ENCODE measurements at places on chromosomes 4 and X.

DNA sequence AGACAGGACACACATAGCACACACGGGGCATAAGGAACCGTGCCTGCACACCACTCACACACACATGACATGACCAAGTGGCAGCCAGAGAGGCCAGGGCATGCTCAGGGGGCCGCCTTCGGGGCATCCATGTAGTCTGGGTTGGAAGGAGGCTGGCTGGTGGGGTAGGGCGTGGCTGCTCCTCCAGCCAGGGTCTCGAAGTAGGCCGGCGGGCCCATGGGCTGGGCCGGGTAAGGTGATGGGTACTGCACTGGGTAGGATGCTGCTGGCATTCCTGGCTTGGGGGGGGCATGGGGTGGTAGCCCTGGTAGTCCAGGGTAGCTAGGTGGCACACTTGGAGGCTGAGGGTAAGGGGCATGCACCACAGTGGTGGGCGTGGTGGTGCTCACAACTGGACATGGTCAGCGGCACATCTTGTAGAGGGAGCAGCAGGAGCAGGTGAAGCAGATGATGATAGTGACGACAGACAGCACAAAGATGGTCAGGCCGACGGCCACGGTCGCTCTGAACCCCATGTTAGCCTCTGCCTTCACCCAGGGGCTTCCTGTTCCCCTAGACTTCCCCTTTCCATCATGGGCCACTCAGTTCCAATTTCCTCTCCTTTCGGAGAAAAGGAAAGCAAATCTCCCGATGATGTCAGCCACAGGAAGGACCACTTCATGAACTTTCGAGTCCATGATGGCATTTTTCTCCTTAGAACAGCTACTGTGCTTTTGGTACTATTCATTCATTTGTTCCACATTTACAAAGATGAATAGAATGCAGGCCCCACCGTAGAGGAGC lies 10.9 kb upstream of the DDX3X start:
- DNase-seq, result no peak

GRCh38 chr4:81639248-81639647 lies 167.5 kb upstream of the RASGEF1B start:
- no peak for DNase-seq

GRCh38 chrX:39905538-39905891 lies 192.2 kb downstream of the BCOR start:
- no peak for DNase-seq

DNA sequence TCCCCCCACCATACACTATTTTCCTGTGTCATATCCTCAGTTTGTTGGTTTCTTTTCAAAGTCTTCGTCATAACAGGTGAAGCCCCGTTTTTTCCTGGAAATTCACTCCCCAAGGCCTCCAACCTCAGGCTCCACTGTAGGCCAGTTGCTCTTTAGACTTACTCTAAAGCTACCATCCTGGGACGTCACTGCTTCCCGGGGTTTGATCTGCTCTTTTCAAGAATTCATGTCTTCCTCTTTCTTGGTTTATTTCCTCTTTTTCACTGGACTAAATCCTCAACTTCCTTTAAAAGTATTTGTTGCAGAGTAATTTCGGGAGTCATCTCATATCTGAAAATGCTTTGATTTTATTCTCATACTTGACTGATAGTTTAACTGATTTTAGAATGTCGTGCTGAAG lies 6.5 kb upstream of the SERTM2 start:
- DNase-seq, result no peak

GRCh38 chr4:3873408-3874027 lies 107.3 kb downstream of the ADRA2C start:
- no peak for DNase-seq

DNA sequence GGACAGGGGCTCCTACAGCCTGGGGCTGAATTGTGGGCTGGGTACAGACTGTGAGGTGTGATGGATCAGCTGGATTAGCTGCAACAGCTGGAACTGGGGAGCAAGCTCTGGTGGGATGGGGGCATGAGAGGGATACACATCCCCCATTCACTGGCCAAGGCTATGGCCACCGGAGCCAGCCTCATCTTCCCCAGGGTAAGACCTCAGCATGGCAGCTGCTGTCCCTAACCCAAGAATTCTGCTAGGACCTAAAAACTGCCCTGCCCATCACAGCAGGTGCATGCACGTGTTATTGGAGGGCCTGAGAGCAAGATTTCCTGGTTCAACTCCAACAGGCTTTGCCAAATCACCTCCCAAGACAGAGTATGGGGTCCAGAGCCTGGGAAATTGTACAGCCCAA lies 258.6 kb upstream of the AGTR2 start:
- DNase-seq, result no peak

- no peak for DNase-seq
Observed at GRCh38 chr4:80875642-80876041, 154.9 kb upstream of the BMP3 start.

GRCh38 chr4:25993395-25994185 lies 79.6 kb downstream of the SMIM20 start:
- DNase-seq, result no peak

DNA sequence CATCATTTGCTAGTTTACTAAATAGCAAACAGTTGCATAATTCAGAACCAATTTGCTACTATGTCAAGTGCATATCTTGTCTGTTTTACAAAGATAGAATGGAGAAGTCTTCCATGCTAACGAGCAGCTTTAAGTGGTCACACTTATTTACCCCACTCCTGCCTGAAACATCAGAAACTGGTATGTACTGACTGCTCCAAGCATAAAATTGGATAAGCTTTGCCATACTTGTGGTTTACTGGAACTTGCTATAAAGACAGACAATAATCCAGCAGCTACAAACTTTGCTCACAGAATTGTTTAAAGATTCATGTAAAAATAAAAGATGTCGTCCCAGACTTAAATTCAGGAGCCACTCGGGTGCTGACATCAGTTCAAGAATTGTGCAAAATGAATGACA lies 13.3 kb upstream of the CDKL2 start:
- DNase-seq, result no peak

DNA sequence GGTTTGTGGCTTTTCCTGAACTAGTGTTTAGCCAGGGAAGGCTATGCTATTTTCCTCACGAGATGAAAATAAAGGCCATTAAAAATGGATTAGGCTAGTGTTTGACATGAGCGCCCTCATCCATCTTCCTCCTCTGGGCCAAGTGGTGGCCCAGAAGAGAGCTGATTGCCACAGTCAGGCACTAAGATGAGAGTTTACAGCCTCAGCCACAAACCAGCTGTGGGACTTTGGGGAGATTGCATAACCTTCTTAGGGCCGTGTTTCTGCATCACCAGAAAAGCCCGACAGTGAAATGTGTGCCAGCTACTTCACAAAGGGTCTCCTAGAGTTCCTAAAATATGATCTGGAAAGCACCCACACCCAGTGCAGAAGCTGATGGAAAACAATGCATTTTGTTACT lies 42.3 kb upstream of the LNX1 start:
- no peak for DNase-seq

DNA sequence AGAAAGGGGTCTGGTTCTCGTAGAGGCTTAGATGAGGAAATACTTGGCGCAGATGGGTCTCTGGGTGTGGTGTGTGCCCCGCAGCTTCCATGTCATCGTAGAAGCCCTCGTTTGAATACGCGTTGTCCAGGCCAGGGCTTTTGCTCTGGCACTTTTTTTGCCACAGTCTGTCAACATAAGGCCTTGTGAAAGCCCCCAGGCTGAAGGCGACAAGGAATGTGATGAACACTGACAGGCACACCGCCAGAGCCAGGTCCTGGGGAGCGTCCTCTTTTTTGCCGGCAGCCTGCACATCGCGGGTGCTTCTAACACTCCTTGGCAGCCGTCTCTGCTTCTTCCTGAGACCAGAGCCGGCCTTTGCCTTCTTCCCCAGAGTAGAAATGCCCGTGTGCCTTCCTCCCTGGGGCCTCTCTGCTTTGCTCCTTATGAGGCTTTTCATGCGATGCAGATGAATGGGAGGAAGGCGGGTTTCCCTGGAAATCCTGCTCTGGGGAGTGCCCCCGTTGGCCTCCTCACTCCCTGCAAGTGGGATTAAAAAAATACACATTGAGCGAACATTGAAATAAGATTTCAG lies 24.4 kb downstream of the LRRC66 start:
- DNase-seq, result no peak

GRCh38 chr4:132642016-132642817 lies 506.9 kb upstream of the PCDH10 start:
- no peak for DNase-seq

- no peak for DNase-seq
Observed at GRCh38 chr4:121472937-121473721, 92.3 kb upstream of the QRFPR start.

- no peak for DNase-seq
Observed at GRCh38 chr4:15971068-15971801, 8.3 kb upstream of the FGFBP2 start.

- DNase-seq, result peak; percentile 69
Observed at GRCh38 chr4:41207291-41207831, 7.0 kb downstream of the APBB2 start.

- no peak for DNase-seq
Observed at GRCh38 chr4:54661169-54661568, 3.4 kb downstream of the KIT start.

- no peak for DNase-seq
Observed at GRCh38 chr4:184165291-184165690, 52.4 kb downstream of the ENPP6 start.

DNA sequence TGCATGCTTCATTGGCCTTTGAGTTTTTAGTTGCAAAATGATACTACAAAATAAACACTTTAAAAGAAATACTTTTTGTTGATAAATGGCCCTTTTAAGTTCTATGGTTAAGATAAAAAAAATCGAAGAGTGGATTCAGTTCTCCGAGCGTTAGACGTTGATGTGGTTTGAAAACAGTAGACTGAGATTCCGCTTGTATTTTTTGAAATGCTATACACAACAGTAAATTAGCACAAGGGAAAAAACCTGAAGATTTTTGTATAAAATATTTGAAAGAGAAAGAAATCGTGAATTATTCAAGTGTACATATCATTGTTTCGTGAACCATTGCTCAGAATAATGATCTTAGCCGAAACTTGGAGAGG lies 1.4 kb downstream of the BMP2K start:
- DNase-seq, result no peak

GRCh38 chr4:24405341-24405740 lies 179.0 kb downstream of the DHX15 start:
- DNase-seq, result no peak

DNA sequence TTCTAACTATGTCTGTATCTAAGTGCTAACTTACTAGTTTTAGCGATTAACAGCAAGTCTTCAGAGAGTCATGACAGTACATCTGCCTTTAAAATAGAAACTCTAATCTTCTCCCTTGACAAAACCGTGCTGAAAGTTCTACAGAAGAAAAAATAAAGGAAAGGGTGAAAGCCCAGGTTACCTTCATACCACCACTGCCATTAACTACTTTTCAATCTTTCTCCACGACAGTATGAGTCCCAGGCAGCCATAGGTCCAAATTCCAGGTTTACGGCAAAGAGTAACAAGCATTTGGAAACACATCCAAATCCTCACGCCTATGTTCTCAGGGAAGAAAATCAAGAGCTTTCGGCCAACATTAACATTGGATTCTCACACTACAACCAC lies 12.4 kb upstream of the ZCCHC13 start:
- DNase-seq, result no peak

- DNase-seq, result no peak
Observed at GRCh38 chr4:97500423-97500822, 642.9 kb downstream of the STPG2 start.

DNA sequence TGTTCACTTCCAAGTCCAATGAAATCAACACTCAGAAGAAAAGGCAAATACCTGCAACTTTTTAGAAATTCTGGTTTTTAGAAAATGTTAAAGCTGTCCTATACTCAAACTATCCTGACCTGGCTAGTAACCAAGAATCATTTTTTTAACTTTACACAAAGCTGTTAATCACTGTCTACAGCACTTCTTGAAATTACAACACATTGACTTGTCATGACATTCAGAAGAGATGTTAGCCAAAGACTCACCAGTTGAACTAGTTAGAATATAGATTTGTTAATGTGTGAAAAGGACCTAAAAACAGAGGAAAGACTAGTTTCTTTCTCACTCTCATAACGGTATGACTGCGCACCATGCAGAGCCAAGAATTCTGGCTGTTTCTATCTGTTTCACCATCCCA lies 98.8 kb downstream of the COX18 start:
- DNase-seq, result no peak

Measured in NK-92 treated with Interleukin-12 subunit alpha and Interleukin-12 subunit beta, amount 100 ng/mL, for 24 hours (cell line).